SK-N-SH treated with all-trans-retinoic acid at 6 μM for 48 hours (cell line): ENCODE measurements at places on chromosomes 3 and 15.
A peak's percentile ranks its signal among the peaks of the same experiment; 100 is the strongest.

- no peak for ATAC-seq
These were observed 443.4 kb upstream of the CDIN1 start for GRCh38 chr15:36136049-36136448.

GRCh38 chr3:65904016-65904415 is 134.7 kb downstream of the MAGI1 start:
- no peak for ATAC-seq

DNA sequence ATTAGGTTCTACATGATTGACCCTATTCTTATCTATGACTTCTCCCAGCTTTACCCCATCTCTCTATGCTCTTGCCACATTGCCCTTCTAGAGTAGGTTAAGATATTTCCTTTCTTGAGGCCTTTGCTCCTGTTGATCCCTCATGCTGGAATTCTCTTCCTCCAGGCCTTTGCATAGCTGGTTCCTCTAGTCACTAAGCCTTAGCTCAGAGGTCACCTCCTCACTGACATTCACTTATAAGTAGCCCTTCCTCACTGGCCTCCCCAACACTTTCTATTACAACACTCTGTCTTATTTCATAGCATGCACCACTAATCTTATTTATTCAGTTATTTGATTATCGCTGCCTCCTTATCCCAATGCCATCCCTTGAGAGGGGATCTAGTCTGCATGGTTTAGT is 228.4 kb upstream of the COL8A1 start:
- peak; percentile 8; the same call in 1 of the 3 replicates for ATAC-seq

DNA sequence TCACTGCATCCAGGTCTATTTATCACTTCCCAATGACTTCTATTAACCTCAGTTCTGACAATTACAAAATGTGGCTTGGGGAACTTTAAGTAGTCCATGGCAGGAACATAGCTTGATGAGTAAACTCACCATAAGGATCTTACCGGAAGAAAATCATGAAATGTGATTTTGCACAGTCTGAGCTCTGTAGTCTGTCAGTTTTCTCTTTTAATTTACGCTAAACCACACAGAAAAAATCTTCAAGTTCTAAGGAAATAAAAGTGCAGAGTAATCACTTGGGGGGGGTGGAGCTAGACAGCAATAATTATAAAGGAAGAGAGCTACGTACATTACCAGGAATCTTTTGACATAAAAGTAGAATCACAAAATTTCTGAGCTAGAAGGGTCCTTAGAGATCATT is 9.2 kb downstream of the TBC1D5 start:
- no peak for ATAC-seq

DNA sequence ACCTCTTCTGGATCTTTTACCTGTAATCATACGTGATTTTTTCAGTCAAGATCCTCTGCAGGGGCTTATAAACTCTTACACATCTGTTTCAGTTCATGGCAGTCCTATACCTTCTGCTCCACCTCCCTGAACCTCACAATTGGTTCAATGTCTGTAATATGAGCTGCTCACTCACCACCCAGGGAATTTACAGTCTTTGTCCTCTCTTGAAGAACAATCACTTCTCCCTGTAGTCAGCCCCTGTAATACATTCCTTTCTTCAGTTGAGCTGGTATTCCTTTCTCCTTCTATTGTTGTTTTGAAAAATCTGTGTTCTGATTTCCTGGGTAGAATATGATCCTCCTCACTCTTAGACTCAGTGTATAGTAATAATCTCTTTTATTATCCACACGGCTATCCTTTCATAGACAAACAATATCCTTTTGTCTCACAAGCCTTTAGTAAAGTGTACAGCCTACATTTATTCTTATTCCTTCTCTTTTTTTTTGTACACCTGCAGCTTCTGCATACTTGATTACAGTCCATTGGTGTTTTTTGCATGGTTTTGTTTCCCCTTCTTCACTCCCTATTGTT is 101.8 kb downstream of the NECTIN3 start:
- peak; percentile 83 for ATAC-seq

DNA sequence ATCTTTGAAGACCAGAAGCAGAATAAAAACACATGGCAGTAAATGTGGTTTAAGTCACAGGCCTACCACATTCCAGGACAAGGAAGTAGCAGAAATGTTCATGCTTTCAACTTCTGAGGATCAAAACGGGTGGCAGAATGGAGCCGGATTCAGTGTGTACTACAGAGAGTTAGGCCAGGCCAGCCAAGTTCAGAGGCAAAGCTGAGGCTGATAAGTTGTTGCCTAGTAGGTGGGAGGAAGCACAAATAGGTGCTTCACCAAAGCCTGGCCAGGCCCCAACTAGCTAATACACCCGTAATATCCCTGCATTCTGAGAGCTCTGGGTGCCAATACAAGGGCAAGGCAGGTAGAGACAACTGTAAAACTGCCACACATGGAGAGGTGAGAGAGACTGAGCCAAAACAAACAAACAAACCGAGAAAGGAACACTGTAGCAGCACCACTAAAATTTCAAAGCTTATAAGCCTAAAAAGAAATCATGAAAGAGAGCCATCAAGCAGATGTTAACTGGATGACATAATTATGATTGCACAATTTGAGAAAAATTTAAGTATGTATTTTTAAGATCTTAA is 156.4 kb upstream of the CBLB start:
- no peak; the same call in 1 of the 3 replicates for ATAC-seq

GRCh38 chr3:58840949-58841348 is 174.4 kb upstream of the FAM3D start:
- no peak for ATAC-seq

GRCh38 chr3:77204788-77205187 is 164.9 kb downstream of the ROBO2 start:
- no peak for ATAC-seq

DNA sequence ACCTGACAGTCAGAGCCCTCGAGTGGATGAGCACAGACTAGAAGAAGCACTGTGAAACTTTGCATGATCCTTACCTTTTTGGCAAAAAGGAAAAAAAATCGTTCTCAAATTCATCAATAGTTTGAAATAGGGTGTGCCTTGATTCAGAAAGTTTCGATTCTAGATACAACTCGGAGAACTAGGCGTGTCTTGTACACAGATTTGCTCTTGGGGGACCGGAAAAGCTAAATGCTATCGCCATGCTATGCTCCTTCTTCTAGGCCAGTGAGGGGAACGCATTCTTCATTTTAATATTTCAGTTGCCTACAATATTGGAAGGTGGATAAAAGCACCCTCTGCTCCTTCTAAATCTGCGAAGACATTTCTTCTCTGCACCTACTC is 25.0 kb downstream of the CD86 start:
- ATAC-seq: no peak

- ATAC-seq: peak; percentile 97
These were observed 57.1 kb upstream of the POU1F1 start for GRCh38 chr3:87333393-87333892.

DNA sequence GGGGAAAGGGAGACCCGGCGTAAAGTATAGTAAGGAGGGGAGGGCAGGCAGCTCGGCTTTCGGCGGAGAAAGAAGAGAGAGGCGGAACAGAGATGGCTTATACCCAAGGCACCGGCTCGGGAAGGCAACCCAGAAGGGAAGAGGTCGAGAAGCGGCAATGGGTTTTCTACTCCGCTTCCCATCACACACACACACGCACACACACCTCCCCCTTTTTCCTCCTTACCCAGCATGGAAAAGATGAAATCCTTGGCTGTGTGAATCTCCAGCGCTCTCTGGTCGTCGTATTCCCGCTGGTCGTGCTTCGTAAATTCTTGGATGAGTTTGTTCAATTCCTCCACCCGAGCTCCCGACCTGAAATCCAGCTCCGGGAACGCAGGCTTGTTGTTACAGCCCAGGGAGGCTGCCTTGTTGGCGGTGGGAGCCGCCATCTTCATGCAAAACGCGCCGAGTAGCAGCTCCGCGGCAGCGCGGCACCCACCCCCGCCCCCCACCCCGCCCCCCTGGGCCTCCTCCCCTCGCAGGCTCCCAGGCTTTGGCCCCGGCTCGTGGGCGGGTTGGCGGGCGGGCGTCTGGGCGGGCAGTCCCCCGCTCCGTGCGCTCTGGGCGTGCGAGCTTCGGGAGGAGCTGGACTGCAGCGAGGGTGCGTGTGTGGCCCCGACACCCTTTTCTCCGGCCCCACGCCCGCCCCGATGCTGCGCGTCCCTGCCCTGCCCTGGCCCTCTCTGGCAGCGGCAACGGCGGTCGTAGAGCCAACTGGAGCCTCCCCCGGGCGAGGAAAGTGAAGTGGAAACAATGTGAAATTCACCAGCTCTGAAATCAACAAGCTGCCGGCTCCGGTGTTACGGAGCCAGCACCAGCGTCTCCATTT is at the start of gene MB21D2:
MB21D2 (minus strand) TSS at position 453 of the 871 bp plus-strand sequence; CDS start at position 437, 16 bp downstream.
- ATAC-seq: peak; percentile 88

- peak; percentile 37; the same call in 2 of the 3 replicates for ATAC-seq
These were observed 13.9 kb downstream of the BTBD1 start for GRCh38 chr15:83053151-83053550.

DNA sequence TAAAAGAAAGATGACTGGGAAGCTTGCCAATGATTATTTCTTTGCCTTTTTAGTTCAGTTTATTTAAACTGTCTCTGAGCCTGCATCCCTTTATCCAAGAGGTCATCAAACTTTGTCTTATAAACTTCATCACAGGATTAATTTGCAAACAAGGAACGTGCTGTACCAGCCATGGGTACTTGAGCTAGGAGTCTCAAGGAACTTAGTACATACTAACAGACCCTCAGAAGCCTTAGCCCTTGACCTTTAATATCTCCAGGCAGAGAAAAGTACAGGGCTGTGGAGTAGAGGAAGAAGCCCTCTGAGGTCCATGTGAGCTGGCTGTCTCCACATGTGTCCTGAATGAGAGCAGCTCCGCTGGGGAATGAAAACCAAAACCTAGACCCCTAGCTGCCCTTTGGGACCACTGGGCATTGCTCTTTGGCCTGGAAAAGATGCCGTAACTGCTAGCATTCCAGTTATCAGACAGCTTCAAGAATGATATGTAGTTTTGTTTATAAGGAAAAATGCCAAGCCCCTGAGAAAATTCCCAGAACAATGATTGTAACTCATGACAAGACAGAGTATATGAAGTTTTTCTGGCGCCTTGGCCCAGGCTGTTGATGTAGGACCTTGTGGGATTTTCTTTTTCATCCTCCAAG is 92.1 kb downstream of the ASB7 start:
- no peak for ATAC-seq

DNA sequence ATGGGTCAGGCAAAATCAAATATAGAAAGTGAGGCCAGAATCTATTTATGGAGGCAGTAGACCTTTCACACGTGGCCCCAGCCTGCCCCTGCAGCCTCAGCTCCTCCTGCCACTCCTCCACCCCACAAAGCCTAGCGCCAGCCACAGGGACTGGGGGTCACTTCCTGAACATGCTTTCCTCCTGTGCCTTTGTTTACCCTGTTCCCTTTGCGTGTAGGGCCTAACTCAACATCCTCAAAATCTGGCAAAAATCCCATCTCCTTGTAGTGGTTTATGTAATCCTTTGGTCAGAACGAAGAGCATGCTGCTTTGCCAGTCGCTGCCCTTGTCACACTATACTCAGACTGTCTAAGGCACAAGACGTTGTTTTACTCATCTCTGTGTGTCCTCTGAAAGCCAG is 39.6 kb downstream of the KBTBD12 start:
- ATAC-seq: no peak

DNA sequence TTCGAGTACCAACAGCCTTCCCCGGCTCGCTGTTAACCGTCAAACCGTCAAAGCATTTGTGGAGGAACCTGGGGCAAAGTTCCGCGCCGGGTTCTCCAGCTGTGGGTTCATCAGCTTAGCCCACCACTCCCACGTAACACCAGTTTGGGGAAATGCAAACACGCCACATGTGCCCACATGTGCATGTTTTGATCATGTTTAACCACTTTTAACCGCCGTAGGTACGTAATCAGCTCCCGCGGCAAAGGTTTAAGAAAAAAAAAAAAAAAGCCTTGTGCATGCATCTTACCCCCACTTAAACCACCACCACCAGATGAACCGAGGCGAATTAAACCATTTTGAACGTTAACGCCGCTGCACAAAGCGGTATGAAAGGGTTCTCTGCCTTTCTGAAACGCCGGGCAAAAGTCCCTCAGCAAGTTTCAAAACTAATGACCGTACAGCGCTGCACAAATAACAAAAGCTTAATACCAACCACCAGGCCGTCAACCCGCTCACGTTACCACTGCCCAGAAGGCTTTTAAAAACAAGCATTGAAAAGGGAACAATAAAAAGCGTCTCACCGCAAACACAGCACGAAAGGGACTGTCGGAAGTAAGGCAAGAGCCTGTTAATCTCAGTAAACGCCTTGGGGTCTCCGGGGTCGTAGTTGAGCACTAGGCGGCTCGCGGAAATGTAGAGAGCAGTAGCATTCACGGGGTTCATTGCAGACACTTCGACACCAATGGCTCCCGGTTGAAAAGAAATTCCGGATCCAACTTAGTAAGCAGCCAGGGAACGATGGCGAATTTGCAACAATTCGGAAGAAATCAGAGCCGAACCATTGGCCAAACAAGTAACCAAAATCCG is 1.5 kb downstream of the MSL2 start:
- ATAC-seq: no peak

DNA sequence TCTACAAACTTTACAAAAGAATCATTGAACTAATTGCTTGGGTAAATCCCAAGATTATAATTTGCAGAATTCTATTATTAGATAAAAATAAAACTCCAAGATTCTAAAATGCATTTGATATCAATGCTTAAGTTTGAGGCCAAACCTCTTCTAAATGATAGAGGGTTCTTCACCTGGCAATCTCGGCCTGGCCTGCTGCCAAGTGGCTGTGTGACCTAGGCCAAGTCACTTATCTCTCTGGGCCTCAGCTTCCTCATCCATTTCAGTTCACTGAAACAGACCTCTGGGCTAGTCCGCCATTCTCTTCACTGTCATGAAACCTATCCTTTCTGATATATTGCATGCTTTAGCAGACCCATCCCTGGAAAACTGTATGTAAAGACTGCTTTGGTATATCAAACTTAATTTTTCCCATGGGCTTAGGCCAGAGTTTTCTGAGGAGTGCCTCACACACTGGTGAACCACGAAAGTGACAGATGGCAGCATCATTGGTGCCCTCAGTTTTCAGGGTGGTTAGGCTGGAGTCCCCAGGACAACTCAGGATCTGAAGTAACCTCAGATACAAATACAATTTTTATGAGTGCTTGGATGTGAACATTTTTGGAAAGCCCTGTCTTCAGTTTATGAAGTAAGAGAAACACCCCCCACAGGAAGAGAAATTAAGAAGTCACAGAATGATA is 21.8 kb downstream of the NUDT16 start:
- no peak for ATAC-seq

- no peak for ATAC-seq
These were observed 102.4 kb downstream of the LRIG1 start for GRCh38 chr3:66398228-66399025.

DNA sequence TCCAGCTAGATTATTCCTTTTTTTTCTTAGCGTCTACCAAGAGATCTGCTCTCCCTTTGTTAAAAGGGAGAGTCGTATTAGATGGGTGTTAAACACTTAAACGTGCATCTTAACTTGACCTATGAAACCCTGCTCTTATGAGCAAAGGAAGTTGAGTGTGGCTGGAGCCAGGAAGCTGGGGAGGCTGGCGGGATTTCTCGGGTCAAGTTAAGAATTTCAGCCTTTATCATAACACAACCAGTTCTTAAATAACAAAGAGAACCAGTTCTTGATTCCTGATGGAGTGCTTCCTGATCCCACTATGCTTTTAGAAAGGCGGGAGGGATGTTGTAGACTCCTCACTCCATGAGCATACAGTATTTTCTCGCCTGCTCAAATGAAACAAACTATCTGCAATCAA is 215.1 kb downstream of the ITPR1 start:
- no peak for ATAC-seq

GRCh38 chr3:67678665-67679064 is 24.3 kb upstream of the SUCLG2 start:
- ATAC-seq: no peak
